ENCODE measurements at places on chromosomes 7 and 10.

- DNase-seq, result no peak
Measured at GRCh38 chr7:99990460-99990852, 14.6 kb upstream of the AZGP1 start.

DNA sequence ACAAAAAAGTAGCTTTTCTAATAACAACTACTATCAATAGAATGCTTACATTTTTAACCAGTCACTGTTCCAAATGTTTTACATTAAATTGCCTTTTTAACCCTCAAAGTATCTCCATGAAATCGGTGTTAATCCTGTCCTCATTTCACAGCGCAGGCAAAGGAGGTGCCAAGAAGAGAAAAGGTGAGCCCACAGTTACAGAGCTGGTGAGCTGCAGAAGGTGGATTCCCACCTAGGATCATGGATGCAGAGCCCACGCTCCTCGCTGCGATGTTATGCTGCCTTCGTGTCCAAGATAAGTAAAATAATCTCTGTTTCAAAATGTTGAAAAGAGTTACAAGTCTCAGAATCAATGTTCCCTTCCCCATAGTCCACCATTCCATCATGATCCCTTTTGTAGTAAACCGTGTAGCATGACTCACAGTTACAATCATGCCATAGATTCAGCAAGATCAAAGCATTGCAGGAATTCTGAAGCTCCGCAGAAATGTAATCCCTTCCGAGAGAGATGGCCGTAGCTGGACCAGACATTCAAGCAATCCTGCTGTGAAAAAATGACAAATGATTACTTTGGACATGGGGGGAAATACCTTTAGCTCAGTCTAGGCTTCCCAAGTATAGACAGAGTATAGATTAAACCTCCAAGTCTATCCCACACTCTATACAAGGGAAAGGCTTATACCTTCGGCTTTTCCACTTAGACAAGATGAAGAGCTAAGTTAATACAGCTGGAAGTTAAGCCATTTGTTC is 394.7 kb upstream of the AKR1E2 start:
- DNase-seq, result no peak

DNA sequence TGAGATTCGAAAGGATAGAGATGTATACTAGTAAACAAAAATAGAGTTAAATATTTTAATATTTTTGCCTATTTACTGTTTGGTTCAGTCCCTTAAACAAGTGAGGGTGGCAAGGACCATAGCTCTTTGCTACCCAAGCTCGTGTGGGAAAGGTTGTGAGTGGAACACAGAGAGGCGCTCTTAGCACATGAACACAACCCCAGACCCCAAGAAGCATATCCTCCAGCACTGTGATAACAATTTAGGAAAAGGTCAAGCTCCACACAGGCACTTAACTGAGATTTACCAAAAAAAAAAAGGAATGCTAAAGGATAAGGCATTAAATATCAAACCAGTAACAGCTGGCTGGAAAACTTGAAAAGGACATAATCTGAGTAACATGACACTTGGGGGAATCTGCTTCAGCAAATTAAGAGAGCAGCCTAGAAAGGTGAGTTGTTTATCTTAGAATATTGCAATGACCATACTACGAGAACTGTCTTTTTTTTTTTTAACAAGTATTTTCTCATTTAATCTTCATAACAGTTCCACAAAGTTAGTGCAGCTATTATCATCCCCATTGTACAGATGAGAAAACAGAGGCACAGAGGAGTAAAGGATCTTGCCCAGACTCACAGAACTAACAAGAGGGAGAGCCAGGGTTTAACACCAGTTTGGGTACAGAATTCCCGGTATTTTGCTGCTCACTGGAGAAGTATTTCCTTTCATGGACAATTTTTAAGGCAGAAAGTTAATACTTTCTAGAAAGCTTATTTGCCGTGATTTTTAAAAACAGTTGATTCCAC is 303.5 kb upstream of the AOAH start:
- DNase-seq, result no peak

GRCh38 chr7:116062666-116063065 is 32.1 kb upstream of the TFEC start:
- DNase-seq, result no peak

DNA sequence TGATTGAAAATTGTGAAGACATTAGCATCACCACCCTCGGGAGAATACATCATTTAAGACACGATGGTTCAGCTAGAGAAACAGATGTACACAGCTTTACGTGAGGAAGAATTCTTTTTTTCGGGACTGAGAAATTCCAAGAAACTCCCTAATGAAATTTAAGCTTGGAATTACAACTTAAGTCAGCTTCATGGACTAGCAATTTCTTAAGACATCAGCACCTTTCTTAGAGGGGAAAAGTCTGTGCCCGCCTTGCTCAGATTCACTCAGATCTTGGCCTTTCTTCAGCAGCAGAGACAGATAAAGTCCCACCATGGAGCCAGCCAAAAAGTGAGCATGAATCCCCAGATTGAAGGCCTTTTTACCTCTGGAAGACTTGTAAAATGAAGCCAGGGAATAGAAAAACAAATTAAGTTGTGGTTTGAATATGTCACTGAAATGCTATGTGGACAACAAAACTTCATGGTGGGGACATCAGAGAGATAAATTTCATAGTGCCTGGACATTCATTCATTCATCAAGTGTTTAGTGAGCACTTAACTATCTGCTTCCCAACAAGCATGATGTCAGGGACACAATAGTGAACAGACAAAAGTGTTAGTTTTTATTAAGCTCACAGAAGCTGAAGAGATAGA is 32.1 kb downstream of the PRKG1 start:
- DNase-seq, result no peak
